SK-N-DZ (cell line): ENCODE measurements at places on chromosomes 16 and 17.
A peak's percentile ranks its signal among the peaks of the same experiment; 100 is the strongest.

DNA sequence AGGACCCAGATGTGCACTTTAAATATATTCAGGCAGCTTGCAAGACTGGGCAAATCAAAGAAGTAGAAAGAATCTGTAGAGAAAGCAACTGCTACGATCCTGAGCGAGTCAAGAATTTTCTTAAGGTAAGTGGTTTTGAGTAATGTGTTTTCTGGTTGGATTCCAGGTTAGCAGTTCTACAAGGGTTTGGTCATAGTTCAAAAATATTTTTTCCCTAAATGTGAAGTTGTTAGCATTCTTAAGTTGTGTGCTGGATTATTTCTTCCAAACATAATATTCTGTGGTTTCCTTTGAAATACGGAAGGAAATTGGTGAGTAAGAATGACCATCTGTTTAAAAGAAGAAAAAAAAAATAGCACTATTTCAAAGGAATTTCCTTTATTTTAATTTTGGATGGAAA, 38.4 kb downstream of the PTRH2 start:
- DNase-seq: no peak

- DNase-seq: no peak
These were observed 2.9 kb downstream of the E4F1 start for GRCh38 chr16:2226245-2226793.

DNA sequence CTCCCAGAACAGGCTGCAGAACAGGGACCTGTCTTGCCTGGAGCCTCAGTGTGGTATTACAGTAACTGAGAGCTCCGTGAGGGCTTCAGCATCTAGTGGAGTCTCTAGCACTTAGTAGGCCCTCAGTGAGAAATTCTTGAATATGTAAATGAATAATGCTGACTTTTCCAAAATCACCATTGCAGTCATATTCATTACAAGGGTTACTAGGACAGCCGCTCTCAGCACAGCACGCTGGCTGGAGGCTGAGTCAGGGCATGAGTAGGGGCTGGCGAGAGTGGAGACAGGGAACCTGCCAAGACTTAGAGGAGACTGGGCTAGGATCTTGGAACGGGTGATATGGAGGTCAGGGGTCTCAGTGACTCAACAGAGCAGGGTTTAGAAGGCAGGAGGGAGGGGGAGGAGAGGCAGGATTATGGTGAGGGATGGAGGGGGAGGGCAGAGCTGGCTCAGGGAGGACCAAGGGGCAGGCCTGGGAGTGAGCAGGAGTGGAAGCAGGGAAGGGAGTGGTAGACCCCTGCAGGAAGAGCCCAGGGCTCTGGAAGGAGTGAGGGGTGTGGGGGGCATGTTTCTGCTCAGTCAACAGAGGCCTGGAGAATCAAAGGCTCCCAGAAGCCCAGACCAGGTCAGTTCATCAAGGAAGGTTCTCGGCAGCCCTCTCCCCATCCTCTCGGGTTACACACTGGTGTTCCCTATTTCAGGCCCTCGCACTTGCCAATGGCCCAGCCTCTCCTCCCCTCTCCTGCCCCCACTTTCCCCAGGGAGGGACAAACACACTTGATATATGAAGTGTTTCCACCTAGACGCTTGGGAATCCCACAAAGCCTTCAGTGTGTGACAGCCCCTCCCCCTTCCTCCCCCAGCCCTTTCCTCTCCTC, 42.3 kb downstream of the FZD2 start:
- DNase-seq: peak; percentile 68

- no peak for DNase-seq
These were observed 42.4 kb downstream of the C16orf95 start for GRCh38 chr16:87274794-87275193.

GRCh38 chr17:20184977-20185619, 175.9 kb downstream of the SPECC1 start:
- DNase-seq: peak; percentile 53

- DNase-seq: no peak
These were observed 43.2 kb downstream of the GOSR1 start for GRCh38 chr17:30520436-30520835.

- DNase-seq: no peak
These were observed 2.1 kb downstream of the CIAO2B start for GRCh38 chr16:66932076-66932475.

DNA sequence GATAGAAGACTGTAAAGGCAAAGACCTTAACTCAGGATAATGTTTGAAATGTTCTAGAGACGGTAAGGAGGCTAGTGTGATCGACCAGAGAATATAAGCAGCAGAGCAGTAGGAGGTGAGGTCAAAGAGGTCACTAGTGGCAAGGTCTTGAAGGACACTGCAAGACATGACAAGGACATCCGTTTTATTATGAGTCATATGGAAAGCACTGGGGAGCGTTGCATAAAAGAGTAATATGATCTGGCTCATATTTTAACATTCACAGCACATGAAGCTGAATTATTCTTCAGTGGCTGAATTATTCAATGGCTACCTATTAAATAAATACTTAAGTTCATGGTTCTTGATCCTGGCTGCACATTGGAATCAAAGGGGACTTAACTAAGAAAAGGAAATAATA, 123.7 kb downstream of the SOX9 start:
- no peak for DNase-seq

GRCh38 chr17:66335797-66336196, 33.4 kb downstream of the PRKCA start:
- no peak for DNase-seq

- DNase-seq: no peak
These were observed 14.4 kb downstream of the SLFN5 start for GRCh38 chr17:35257208-35257659.

GRCh38 chr17:14731591-14731990, 430.7 kb downstream of the HS3ST3B1 start:
- DNase-seq: no peak

DNA sequence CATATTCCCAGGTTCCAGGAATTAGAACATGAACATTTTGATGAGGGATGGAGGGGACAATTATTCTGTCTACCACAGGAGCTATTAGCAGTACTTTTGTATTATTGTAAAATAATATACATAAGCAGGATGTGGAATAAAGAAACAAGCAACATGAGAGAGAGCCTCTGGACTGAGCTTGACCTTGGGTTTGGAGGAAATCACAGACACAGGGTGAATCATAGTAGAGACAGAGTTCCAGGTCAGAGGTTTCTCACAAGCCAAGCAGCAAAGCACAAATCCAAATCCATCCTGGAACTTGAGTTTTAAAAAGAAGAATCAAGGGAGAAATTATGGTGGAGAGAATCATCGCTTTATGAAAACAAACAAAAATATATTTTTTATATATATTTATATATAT, 5.1 kb downstream of the KRT31 start:
- DNase-seq: no peak

GRCh38 chr16:23105309-23105708, 43.9 kb downstream of the USP31 start:
- no peak for DNase-seq

DNA sequence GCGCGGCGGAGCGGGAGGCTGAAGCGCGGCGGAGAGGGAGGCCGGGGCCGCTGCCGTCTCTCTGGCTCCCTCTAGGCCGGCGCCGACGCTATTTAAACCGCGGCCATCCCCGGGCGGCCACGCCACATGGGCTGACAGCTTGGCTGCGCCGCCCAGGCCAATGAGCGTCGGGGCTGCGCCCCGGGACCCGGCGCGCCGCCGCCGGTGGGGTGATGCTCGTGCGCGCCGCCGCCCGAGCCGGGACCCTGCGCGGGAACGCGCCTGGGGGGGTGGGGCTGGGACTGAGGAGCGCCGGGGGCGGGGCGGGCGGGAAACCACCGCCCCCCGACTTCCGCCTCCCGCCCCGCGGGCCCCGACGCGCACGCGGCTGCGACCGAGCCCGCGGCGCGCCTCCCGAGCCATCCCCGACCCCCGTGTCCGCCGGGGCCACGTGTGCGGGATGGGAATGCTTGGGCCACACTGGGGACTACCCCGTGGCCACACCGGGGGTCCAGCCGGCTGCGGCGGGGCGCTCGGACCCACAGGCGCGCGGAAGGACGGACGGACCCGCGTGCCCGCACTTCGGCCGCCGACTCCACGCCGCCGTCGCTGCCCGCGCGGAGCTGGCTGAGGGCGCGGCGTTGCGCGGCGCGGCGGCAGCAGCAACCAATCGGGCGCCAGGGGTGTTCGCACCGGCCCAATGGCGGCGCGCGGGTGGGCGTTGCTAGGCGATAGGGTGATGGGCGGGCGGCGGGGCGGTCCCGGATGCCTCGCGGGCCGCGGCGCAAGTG, at the start of gene FASN:
Gene FASN (minus strand): TSS at position 68 of the 770 bp plus-strand sequence. CDS start 1,791 bp downstream, outside the sequence.
- peak; percentile 95 for DNase-seq

DNA sequence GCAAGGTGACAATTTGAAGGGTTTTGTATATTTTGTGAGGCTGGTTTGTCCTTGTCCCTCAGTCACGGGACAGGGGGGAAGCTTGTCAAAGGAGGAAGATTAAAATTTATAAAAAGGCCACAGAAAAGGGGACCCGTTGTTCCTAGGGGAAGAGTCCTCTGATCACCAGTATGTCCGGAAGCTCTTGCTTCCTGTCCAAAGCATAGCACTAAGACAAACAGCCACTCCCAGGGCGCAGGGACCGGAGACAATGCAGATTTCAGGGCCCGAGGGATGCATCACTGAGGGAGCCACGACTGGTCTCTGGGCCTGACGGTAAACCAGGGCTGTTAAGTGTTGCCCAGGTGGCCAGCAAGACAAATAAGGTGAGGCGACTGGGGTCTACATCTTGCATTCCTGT, 95.2 kb downstream of the MAF start:
- DNase-seq: no peak

- no peak for DNase-seq
These were observed 16.4 kb downstream of the CLEC10A start for GRCh38 chr17:7063518-7064094.

GRCh38 chr16:72876981-72877373, 171.0 kb downstream of the ZFHX3 start:
- no peak for DNase-seq

- DNase-seq: no peak
These were observed 35.3 kb downstream of the B9D1 start for GRCh38 chr17:19327031-19327783.

DNA sequence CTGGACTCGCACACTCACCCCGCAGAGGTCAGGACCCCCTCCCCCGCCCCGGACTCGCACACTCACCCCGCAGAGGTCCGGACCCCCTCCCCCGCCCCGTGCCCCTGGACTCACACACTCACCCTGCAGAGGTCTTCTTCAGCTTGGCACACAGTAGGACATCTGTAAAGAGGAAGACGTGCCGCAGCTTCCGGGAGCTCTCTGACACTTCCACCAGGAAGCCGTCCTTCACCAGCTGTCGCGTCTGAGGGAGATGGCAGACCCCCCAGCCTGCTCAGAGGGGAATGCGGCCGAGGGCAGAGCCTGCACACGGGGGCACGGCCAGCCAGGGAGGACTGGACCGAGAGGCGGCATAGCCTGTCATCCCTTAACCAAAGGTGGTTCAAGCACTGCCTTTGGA, 72.9 kb downstream of the TIMM22 start:
- DNase-seq: no peak

DNA sequence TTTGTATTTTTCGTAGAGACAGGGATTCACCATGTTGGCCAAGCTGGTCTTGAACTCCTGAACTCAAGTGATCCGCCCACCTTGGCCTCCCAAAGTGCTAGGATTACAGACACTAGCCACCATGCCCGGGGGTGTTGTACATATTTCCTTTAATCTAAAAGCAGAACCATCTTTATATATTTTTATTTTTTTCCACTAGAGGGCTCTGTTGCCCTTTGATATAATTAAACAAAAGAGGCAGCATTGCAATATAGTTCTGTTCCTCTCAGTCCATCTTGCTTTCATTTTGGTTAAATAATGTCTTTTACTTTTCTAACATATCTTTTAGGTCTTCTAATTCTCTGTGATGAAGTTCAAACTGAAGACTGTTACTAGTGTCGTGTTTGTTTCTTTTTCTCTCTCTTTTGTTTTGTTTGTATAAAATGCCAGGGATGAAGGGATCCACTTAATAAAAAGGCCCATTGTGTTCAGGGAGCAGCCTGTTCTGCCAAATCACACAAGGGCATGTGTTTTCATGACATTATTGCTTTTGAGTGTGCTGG, 23.4 kb downstream of the WWOX start:
- peak; percentile 73 for DNase-seq

- no peak for DNase-seq
These were observed 21.4 kb downstream of the MPRIP start for GRCh38 chr17:17063546-17064122.

- DNase-seq: no peak
These were observed 4.0 kb upstream of the ZC3H18 start for GRCh38 chr16:88566158-88566557.

- DNase-seq: no peak
These were observed 39.0 kb downstream of the SOST start for GRCh38 chr17:43719578-43719977.

- no peak for DNase-seq
These were observed 732 bp upstream of the RPL27 start for GRCh38 chr17:42997390-42997983.

- DNase-seq: no peak
These were observed 1031.5 kb downstream of the CDH11 start for GRCh38 chr16:64090327-64090726.

DNA sequence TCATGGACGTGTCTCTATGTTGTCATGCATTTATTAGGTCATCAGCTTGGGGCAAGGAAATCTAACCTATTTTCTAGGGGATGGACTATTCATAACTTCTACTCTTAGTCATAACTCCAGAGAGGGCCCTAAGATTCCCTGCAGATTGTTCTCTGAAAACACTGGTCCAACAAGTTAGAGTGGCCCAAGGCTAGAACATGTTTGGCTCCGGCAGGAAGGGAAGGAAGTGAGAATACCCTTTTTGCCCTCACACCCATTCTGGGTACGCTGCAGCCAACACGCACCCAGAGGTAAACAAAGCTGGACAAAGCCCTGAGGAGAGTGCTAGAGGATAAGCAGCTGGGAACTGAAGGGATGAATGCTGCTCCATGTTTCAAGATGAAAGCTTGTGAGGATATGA, 9.9 kb downstream of the C16orf86 start:
- DNase-seq: no peak

DNA sequence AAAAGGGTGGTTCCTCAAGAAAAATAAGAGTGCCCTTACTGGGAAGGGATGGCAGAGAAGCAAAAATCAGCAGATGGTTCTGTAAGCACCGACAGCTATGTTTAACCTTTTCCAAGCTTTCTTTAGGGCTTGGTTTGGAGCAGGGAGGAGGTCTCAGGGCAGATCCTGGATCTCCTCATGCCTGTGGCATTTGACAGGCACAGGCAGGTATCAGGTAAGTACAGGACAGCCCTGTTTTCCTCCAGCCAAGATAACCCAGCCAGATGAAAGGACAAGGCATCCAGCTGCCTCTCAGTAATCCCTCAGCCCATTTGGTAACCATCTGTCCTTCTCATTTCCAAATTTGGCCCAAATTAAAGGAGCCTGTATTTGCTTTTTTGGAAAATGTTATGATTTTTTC, 141.5 kb downstream of the TOX3 start:
- no peak for DNase-seq

- DNase-seq: no peak
These were observed 5.0 kb downstream of the GCGR start for GRCh38 chr17:81808778-81809555.

- DNase-seq: no peak
These were observed 20.9 kb downstream of the FAM20A start for GRCh38 chr17:68580236-68580770.

GRCh38 chr16:27700304-27700995, 150.5 kb downstream of the KATNIP start:
- no peak for DNase-seq
